ENCODE measurements at places on chromosomes 1 and 21.

DNA sequence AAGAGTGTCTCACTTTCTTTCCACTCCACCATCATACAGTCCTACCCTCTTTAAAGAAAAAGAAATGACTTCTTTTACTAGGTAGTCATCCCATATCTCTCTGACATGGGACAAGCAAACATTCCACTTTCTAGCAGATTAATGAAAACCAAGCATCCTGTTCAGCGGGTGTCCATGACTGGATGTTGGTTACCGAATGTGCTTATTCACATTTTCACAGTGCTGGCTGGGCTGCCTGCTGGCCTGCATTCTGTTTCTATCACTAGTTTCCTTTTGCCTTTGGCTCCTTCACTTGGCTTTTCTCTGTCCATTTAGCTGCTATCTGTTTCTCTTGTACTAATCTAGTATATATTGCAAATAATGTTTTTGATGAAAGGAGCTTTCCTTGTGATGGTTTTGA lies 598.4 kb downstream of the RWDD3 start:
- no peak for DNase-seq

DNA sequence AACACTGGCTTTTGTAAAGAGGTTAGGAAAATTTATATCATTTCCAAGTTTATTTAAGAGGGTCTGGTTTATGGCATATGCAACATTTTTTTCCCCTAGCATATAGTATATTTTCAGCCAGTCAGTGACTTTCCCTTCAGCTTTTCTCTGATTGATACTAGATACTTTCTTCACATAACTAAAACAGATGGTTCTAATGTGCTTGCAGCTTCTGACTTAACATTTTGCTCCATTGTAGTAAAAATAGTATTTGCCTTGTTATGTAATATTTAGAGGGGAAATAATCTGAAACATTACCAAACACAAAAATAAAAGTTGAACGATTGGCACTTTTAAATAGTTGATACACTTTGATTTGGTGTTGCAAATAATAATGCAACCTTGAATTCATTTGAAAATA lies 191.7 kb downstream of the GPR52 start:
- DNase-seq = no peak

DNA sequence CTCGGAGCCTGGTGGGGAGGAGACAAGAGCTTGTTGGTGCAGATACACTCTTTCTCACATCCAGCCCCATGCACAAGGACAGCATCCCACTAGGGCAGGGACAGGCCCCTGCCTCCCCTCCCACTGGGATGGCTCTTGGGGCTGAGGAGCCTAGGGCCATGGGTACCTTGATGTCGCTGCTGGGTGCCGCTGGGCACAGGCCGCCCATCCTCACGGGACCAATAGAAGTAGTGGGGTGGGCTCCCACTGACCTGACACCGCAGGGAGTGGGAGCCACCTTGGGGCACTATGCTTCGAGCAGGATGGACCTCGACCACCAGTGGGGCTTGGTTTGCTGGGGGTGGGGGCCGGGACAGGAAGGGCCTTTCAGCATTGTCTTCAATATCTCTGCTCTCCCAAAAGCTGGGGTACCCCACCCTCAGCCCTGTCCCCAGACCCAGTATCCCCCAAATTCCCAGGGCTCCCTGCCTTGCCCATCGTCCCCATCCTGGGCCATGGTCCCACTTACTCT lies 47.7 kb downstream of the LDLRAD2 start:
- DNase-seq = no peak

DNA sequence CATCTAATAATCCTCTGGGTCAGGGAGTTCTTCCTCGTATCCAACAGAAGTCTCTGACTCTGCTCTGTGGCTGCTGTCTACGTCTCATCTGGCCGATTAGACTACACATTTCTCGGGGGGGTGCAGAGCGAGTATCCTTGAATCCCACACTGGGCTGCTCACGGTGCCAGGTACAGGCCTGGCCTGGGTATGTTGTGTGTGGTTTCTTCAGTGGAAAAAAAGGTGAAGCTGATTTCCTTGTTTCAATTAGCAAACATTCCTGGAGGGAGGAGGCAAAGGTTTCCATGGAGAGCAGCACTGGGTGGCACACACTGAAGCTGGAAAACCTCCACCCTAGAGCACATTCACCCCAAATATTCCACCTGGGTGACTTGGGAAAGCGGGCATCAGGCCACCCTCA lies 2.0 kb upstream of the RAB7B start:
- no peak for DNase-seq

DNA sequence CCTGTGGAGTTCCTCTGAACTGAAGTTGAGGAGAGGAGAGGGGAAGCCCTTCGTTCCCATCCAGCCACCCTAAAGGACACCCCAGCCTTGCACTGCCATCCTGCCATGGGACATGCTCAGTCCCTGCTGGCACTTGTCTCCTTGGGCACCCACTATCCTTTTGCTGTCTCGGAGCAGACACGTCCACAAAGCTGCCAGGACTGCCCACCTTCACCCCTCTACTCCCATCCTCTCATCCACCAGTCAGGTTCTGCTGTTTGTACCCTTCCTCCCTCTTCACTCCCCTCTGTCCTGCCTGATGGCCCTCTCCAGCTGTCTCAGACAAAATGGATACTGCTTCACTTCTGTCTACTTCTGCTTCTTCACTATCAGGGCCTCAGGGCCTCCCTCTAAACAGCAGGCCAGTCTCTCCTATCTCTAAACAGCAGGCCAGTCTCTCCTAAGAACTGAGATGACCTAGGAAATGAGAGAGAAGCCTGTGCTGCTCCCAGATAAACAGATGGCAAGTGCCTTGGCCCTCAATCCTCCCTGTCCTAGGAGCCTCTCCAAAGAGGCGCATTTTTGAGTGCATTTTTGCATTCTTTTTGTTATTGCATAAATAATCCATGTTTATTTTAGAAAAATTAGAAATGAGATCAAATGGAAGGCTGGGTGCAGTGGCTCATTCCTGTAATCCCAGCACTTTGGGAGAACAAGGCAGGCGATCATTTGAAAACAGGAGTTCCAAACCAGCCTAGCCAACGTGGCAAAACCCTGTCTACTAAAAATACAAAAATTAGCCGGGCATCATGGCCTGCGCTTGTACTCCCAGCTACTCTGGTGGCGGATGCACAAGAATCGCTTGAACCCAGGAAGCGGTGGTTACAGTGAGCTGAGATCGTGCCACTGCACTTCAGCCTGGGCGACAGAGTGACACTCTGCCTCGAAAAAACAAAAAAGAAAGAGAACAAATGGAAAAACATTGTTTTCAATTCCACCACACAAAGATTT lies 4.4 kb upstream of the PYCR2 start:
- DNase-seq = no peak

DNA sequence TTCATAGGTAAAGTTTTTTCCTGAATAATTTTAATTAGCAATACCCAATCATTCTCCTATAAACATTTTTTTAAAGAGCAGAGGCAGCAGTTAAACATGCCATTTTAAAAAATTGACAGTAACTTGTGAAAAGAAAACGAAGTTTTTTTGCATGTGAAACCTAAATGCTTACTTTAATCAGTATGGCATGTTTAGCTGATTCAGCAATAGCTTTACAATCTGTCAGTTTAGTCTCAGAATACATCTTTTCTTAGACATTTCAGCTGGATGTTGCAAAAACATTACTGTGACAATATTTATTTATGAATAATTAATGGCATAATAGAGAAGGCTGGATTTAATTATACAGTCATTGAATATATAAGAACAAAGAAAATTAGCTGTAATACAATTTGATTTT lies 1132.4 kb upstream of the ADGRL2 start:
- no peak for DNase-seq

DNA sequence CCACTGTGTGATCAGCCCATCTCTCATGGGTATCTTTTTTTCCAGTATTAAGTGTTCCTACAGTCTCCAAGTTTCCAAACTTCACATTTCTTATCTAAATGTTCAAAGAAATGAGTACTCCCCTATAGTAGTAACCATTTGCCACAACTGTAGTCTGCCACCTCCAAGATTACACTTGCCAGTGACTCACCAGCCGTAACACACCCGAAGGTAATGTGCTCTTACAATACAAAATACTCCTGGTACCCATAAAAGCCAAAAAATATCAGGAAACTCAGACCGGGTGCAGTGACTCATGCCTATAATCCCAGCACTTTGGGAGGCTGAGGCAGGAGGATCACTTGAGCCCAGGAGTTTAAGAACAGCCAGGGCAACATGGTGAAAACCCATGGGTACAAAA lies 20.5 kb upstream of the ZNF496 start:
- no peak for DNase-seq

DNA sequence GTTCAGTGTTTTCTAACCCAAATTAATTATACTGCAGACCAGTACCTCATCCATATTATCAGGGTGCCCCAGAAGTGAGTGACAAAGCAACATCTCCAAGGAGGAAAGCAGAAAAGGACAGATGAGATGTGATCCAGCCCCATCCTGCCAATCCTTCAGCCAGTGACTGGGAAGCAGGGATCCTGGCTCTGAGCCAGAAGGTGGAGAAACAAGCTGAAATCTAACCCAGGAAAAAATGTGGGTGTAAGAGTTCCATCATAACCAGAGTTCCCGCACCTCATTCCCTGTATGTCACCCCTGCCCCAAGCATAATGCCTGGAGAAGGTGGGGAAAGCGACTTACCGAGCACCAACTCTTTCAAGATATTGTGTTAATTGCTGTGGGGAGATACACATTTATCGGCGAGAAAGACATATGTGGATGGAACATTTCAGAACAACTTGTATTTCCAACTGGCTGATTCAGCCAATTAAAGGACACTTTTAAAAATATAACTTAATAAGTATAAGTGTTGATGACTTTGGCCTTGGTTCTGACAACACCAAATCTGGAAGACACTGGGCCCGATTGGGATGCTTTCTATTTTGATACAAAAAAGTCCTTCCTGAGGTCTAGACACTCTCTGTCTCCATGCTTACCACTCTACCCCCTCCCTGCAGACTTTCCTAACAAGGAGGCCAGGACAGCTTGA lies 14.9 kb downstream of the PLEKHA6 start:
- no peak for DNase-seq

- no peak for DNase-seq
Measured at GRCh38 chr1:113147826-113148225, 74.8 kb downstream of the LRIG2 start.

DNA sequence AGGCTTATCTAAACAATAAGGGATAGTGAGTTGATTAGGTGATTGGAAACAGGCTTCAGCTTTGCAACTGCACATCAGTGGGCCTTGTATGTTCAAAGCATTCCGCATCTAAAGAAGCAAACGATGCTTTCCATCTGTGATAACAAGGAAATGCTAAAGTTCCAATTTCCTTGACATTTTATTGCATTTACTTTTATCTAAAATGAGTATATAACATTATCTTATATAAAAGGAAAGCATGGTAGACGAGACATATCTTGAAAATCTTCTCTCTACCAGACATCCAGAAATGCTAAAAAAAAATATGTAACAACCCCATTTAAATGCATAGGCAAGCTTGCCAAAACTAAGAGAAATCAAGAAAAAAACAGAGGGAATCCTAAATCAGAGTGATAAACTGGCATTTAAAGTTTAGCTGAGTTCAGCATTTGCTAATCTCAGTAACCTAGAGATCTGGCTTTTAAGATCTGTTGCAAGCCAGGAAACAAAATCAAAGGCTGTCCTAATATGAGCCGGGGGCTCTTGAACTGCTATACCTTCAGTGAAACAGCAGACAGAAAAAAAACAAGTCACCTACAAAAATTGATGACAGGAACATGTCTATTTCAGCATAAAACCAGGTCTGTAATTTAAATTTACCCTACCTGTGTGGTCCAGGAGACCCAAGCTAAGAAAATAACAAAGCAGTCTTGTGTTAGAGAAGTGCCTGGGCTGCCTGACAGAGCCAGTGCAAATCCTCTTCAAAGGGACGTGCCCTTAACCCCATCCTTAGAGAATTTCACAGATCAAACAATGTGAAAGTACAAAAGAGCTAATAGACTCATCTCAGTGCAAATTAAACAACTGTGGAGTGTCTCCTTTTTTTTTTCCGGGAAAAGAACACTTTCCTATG lies 3.1 kb upstream of the RGS13 start:
- DNase-seq = no peak

- DNase-seq = no peak
Measured at GRCh38 chr1:94621395-94621794, 79.8 kb upstream of the F3 start.

- no peak for DNase-seq
Measured at GRCh38 chr1:42680055-42680454, 2.2 kb upstream of the YBX1 start.

Data from NCI-H748 treated with DMSO at 0.1 percent for 48 hours (cell line).